ENCODE measurements at places on chromosomes 13 and 19.

DNA sequence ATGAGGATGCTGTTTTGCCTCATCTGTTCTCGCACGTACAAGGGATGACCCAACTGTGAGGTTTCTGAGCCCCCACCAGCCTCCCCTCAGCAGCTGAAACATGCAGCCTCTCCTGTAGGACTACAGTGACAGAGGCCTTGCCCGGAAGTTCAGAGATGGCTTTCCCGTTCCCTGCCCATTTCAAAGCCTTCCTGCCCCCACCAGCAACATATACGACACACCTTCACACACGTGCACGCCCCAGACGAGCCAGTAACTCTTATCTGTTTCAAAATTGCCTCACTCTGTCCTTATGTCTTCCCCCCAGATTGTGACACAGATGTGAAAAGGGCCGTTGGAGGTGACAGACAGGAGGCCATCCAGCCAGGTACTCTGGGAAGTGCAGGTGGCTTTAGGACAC, 95.8 kb downstream of the RAB20 start:
- DNase-seq = no peak

- no peak for DNase-seq
Observed at GRCh38 chr19:22609630-22610029, 24.5 kb upstream of the ZNF492 start.

DNA sequence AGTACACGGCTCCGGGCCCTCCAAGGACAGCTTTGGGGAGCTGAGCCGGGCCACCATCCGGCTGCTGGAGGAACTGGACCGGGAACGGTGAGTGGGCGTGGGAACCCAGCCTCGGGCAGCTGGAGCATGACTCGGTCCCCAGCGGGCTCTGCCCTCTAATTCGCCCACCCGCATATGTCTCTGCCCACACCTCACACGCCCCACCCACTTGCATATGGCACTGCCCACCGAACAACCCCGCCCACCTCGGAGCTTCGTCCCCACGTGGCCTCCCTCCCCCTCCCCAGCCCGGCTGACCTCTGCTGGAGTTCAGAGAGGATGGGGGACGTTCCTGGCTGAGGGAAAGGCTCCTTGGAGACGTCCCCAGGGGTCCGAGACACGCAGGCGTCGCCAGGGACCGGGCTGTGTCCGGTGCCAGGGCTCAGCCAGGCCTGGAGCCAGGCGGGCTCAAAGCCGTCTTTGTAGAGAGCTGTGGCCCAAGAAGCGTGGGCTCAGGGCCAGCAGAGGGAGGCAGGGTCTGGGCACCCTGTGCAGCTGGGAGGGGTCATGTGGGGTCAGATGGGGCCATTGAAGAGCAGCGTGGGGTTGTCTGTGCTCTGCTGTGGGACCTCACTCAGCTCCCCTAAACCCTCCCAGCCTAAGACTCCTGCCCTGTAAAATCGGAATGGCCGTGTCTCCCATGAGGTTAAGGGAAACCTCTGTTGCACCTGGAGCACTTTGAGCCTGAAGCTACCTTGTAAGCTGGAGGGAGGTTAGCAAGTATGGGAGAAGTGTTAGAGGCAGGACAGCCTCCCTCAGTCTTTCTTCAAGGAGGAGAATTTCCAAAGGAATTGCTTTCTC, 3.8 kb downstream of the APC2 start:
- no peak for DNase-seq

DNA sequence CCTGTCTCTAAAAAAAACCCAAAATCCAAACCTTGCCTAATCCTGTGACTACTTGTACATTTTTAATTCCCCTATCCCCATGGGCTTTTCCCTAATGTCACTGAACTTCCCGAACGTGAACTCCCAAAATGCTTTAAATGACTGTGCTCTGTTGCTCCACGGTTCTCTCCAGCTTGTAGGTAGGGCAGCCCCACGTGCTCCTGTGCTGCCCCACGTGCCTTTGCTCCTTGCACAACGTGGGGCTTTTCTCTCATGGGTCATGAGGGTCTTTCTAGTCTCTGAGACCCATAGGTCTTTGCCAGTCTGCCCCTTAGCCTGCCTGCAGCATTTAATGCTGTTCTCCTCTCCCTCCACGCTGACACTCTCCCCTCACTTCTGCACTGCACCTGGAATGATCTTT, 122.0 kb downstream of the SHISA2 start:
- DNase-seq = no peak

- no peak for DNase-seq
Observed at GRCh38 chr19:49347835-49348234, 12.6 kb downstream of the CD37 start.

GRCh38 chr19:31981545-31981944, 363.9 kb upstream of the ZNF507 start:
- DNase-seq = no peak

- DNase-seq = no peak
Observed at GRCh38 chr19:5215431-5215830, 125.2 kb downstream of the PTPRS start.
